NCI-H1436 treated with DMSO at 0.1 percent for 48 hours (cell line): ENCODE measurements at places on chromosomes 3 and 15.

GRCh38 chr15:68640791-68641331 is 62.1 kb downstream of the CORO2B start:
- DNase-seq = no peak

- peak; percentile 69 for DNase-seq
Observed at GRCh38 chr3:150407808-150408220, 284 bp upstream of the TSC22D2 start.

- DNase-seq = no peak
Observed at GRCh38 chr3:48361928-48362327, 10.1 kb upstream of the FBXW12 start.

GRCh38 chr15:72902245-72902918 is 118.8 kb upstream of the ADPGK start:
- no peak for DNase-seq

DNA sequence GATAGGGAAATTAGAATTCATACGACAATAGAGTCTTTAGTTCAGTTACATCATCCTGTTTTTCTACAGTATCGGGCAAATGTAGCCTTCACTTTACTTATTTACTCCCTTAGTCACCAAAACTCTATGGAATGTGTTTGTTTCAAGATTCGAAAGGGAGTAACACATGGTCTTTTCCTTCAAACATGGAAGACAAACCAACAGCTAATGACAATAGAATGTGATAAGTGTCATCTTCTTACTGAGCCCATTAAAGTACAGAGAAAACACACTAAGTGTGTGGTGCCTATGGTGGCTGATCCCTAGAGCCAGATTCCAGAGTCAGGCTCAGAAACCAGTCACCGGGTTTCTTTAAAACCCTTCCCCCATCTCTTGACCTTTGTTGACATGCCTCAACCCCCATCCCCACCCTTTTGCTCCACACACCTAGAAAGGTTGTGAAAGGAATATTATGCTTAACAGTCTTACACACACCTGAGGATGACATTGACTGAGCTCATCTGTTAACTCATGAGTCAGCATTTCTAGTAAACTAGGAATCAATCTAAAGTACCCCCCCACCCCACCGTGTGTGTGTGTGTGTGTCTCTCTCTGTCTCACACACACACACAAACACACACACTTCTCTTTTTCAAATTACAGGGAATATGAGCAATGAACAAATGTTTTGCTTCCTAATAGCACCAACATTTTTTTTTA is 549.6 kb upstream of the CCDC54 start:
- no peak for DNase-seq

DNA sequence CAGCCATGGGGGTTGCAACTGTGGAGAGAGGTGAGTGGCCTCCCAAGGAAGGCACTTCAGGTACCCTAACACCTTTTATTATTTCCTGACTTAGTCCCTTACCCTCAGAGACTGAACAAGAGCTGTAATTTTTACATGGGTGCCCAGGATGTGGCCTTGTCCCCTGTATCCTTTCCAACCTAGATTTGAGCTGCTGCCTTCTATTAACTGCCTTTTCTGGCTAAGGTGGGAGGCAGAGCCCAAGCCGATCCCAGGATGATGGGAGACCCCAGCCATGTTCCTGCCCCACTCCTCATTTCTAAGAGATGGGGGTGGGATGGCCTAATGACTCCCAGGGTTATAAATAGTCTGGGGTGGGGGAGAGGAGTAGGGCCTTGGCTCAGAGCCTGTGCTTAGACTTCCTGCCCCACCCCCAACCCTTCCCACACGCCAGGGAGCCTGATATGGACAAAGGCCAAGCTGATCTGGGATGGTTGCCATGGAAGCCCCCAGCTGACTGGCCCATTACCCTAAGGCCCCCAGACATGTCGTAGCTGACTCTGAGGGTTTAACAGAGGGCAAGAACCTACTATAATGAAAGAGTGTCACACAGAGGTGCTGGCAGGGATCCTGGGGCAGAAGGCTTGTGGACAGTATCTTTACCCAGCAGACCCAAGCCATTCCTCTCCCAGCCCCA is 1.9 kb downstream of the KLHDC8B start:
- no peak for DNase-seq

GRCh38 chr15:72179950-72180581 is 17.5 kb downstream of the GRAMD2A start:
- DNase-seq = no peak

GRCh38 chr3:150519026-150519425 is 27.3 kb downstream of the SERP1 start:
- DNase-seq = no peak

- no peak for DNase-seq
Observed at GRCh38 chr3:177037241-177037640, 160.0 kb downstream of the TBL1XR1 start.

GRCh38 chr15:100902436-100903167 is 16.6 kb upstream of the LRRK1 start:
- no peak for DNase-seq

DNA sequence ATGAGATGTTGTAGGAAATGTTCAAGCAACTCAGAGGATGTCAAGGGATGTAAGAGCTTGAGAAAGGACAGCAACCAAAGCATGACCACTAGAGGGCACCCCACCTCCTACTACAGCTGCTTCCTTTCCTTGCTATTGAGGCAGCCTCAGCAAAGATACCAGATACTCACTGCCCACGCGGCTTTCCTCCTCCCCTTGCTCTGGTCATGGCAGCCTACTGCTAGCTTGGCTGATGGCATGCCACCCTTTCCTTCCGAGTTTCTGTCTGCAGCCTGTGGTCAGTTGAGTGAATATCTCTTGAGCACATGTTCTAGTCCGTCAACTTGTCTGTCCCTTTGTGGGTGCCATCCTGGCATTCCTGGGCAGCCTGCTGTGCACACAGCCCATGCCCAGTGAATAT is 4.4 kb upstream of the CXCR6 start:
- DNase-seq = no peak

DNA sequence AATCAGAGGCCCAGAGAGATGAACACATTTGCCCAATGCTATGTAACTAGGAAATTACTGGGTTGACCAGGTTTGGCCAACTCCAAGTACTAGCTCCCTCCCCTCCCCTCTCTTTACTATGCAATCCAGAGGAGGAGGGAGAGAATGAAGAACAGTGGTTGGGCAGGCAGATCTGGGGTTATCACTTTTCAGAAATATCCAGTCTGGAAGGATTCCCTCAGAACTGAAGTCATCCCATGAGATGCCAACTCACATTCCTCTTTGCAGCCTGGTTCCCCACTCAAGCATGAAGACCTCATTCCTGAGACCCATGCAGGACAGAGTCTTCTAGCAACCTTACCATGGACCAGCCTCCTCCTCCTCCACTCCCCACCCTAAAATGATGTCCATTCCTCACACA is 201.1 kb downstream of the TLE3 start:
- no peak for DNase-seq

DNA sequence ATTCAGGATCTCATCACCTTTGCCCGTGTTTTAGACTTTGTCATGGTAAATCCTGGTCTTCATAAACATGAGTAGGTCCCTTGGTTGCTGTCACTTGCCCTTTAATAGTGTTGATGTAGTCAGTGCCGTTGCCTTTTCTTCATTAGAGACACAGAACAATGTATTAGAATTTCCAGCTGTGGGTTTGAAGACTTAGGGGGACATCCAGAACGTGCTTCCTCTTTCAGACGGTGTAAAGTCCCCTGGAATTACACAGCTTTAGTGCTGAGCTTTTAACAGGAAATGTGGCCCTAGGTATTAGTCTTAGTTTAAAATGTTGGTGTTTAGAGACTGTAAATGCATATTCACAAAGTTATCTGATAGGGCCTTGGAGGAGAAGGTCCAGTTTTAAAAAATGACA is 8.8 kb upstream of the LRCH3 start:
- no peak for DNase-seq

DNA sequence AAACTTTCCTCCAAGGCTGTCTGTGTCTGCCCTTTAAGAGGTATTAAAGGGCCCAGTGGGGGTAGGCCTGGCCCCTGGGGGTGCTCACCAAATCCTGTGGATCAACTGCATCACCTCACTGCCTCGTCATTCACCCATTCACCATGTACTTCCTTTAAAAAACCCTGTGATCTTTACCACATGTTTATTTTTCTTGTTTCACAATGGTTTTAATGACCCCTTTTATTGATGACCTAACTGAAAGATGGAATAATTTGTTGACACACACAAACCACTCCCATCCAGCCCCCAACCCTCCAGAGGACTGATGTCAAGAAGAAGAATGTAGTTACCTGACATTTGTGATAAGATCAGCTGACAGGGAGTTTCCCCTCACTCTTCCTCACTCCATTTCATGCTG is 40.8 kb downstream of the KCNAB1 start:
- DNase-seq = no peak

DNA sequence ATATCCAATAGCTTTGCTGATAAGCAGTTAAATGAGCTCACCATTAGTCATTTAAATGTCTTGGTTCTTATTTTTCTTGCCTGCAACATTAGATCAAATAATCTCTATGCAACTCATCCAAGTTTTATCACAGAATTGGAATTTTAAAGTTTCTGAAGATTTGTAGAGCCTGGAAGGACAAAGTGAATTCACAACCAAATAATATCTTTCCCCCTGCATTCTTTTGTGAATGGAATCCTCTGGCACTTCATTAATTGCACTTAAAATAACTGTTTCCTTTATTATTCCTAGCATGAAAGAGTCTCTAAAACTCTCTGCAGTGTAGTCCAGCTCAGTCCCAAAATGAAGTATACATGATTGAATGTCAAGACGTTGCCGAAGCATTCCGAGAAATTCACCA is 345.6 kb upstream of the TGFBR2 start:
- no peak for DNase-seq

- DNase-seq = no peak
Observed at GRCh38 chr15:39140060-39140604, 440.7 kb upstream of the THBS1 start.

GRCh38 chr3:168094877-168095610 is 680 bp downstream of the GOLIM4 start:
- DNase-seq = no peak

DNA sequence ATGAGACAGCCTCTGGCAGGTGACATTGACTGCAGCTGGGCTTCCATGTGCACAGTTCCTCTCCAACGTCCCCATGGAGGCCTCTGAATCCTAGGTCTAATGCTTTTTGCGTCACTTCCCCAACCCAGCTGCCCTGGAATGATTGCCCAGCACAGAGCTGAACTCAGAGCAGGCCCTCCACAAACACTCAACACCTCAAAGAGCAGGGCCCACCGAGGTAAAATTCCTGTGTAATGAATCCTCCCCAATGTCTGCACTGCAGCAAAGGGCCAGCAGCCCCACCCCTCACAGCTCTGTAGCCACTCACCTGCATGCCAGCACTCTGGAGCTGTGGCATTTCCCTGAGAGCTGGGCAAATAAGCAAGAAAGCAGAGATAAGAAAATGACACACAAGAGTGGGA is 42.6 kb upstream of the DUSP7 start:
- DNase-seq = no peak

DNA sequence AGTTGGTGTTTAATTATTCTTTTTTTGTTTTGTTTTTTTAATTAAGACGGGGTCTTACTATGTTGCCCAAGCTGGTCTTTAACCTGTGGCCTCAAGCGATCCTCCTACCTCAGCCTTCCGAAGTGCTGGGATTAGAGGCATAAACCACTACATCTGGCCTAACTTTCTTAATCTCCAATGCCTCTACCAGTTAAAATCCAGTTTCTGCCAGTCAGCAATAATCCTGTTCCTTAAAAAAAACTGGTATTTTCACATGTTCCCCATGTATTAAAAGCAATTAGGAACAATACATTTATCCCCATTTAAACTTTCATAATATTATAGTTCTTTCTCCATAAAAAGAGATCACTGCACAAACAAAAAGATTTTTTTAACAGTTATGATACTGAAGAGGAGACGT is 21.2 kb downstream of the DCAF1 start:
- no peak for DNase-seq

GRCh38 chr3:188253800-188254452 is 100.0 kb downstream of the LPP start:
- DNase-seq = no peak

- no peak for DNase-seq
Observed at GRCh38 chr15:57327985-57328471, 48.3 kb upstream of the CGNL1 start.

DNA sequence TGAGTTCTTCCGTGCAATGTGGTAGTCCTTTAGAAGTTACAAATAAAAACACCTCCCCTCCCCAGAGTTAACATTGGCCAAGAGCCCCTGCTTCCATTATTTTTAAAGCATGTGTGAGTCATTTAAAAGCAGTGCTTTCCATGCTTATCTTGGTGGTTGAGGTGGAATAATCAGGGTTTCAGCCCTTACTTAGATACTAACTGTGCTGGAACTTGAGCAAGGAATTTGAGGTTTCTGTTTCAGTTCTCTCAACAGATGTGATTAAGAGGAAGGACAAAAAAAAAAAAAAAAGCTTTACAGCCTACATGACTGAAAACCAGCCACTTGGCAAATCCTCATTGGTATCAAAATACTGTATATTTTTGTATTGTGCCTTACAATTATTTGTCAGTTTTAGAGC is 64.5 kb downstream of the CGNL1 start:
- no peak for DNase-seq

DNA sequence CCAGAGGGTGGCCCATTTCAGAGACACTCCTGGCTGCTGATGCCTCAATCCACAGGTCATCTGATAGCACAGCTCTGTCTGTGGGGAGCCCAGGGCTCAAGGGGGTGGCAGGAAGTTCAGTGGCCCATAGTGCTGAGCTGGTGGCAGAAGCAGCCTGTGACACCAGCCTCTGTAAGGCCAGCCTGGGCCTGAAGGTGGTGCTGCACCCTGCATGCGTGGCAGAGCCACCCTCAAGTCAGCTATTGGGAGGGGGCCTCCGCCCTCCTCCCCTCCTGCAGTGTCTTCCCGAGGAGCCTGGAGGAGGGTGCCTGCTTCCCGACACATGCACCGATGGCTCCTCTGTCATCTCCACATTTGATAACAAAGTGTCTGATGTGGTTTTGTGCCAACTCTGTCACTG is 3.0 kb downstream of the PLA1A start:
- DNase-seq = no peak

- DNase-seq = no peak
Observed at GRCh38 chr3:154095832-154096421, 25.3 kb upstream of the ARHGEF26 start.

DNA sequence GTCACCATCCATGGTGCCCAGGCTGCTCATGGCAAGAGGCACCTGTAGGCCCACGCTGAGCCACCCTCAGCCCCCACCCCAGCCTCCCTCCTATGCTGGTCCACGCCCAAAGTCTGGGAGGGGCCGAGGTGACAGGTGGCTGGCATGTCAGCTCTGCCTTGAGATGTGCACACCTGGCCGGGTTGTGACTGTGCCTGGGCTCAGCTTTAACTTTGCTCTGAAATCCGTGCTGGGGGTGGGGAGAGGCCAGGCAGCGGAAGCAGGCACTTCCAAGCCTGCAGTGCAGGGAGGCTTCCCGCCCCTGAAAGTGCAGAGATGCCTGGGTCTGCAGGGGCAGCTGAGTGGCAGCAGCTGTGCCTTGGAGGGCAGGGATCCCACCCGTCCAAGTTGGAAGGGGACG is 1124.8 kb downstream of the SI start:
- no peak for DNase-seq
